ENCODE measurements at places on chromosomes 5 and 9. TPM values are rescaled to one million over a fixed set of nuclear protein-coding genes. Genes with fewer than 3 reads are reported as not detected.
A peak's percentile ranks its signal among the peaks of the same experiment; 100 is the strongest.

Gene PCDHGA8
- total RNA-seq, result 7.2 TPM

Gene ANXA2R
- total RNA-seq, result 1.6 TPM

Gene PCA3
- not detected for total RNA-seq

Gene FBP2
- total RNA-seq, result not detected

- H3K27ac ChIP-seq, result no peak overlapping the region
- no peaks in the 10 kb centered on the region for H3K27me3 ChIP-seq
- H3K4me1 ChIP-seq, result peaks cover 2% of the 10 kb centered on the region
- DNase-seq, result no peak
- H3K4me3 ChIP-seq, result no peak overlapping the region
These were observed 178.7 kb downstream of the SPATA31D1 start for GRCh38 chr9:82167296-82167695.

DNA sequence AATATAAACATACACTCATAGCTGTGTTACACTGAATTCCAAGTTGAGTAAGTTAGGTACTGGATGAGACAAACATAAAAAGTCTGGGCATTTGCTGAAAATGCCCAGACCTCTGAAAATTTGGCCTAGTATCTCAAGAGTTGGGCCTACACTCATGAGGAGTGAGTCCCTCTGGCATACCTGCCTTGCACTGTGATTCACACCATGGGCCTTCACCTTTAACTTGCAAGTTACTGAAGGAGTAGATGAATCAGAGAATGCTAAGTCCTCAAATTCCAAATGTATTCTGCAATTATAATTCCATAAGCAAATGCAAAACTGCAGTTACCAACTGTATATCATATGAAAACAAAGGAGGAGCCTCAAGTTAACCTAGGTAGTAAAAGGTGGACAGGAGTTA lies 32.3 kb upstream of the C9orf40 start:
- H3K36me3 ChIP-seq, result no peaks in the 10 kb centered on the region
- H3K4me1 ChIP-seq, result no peaks in the 10 kb centered on the region
- H3K27ac ChIP-seq, result no peak overlapping the region
- no peaks in the 10 kb centered on the region for H3K27me3 ChIP-seq
- no peak for DNase-seq

GRCh38 chr5:16975950-16976624 lies 40.0 kb upstream of the MYO10 start:
- no peaks in the 10 kb centered on the region for H3K27me3 ChIP-seq
- H3K36me3 ChIP-seq, result peaks cover 7% of the 10 kb centered on the region
- no peak overlapping the region for H3K27ac ChIP-seq
- no peak overlapping the region for H3K4me3 ChIP-seq
- no peaks in the 10 kb centered on the region for H3K4me1 ChIP-seq
- no peak for DNase-seq

DNA sequence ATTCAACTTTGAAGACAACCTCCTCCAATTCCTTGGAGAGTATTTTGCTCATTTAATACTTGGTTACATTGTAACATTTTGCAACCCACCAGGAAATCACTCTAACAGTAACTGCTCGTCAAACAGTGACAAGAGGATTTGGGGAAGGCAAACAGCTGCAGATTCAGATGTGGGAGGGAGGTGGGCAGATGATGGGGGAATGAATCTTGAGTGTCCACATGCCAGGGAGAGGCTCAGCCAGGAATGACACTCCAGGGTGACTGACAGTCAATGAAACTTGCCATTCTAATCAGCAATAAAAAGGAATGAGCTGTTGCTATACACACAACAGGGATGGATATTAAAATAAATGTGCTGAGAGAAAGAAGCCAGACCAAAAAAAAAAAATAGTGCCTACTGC lies 97.7 kb upstream of the ANKRD55 start:
- no peak for DNase-seq
- peaks cover 17% of the 10 kb centered on the region for H3K36me3 ChIP-seq
- no peaks in the 10 kb centered on the region for H3K4me1 ChIP-seq
- H3K27me3 ChIP-seq, result peaks cover 2% of the 10 kb centered on the region
- no peak overlapping the region for H3K4me3 ChIP-seq
- H3K27ac ChIP-seq, result no peak overlapping the region

DNA sequence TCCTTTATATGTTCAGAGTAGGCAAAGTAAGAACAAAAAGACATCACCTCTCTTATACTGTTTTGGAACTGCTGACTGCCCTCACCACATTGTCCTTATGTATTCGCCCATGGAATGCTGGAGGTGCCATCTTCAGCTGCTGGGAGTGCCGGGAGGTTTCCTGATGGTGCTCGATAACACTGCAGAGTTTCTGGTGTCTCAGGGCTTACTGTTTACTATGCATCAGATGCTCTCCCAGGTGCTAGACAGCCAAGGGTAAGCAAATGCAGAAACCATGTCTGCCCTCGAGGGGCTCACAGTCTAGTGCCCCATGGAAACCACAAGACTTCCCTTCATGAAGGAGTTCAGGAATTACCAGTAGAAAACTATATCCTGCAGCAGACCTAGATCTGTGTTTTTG lies 70.1 kb upstream of the SMIM23 start:
- H3K4me3 ChIP-seq, result no peak overlapping the region
- DNase-seq, result no peak
- H3K27me3 ChIP-seq, result no peaks in the 10 kb centered on the region
- H3K27ac ChIP-seq, result no peak overlapping the region
- peaks cover 3% of the 10 kb centered on the region for H3K36me3 ChIP-seq
- no peaks in the 10 kb centered on the region for H3K4me1 ChIP-seq

- no peak overlapping the region for H3K27ac ChIP-seq
- no peaks in the 10 kb centered on the region for H3K4me1 ChIP-seq
- H3K27me3 ChIP-seq, result no peaks in the 10 kb centered on the region
- no peak overlapping the region for H3K4me3 ChIP-seq
- DNase-seq, result no peak
- no peaks in the 10 kb centered on the region for H3K36me3 ChIP-seq
These were observed 48.5 kb downstream of the SLC22A5 start for GRCh38 chr5:132417889-132418485.

DNA sequence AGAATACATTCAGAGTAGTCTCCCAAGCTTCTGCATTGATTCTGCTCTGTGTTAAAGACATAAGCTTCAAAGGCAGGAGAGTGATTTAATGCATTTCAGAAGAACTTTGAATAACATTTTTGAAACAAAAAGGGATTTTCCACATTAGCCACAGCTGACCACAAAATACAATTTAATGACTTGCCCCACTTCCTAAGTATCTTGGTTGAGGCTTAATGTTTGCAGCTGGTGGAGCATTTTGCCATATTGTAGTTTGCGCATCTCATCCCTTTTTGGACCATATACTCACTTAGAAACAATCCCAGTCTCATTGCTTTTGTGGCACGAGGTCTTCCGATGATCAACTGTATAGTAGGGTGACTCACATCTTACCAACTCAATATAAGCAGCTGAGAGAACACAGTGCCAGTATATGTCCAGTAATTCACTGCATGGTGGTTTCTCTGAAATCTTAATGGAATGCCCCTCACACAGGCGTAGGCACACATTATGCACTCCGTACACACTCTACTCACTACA lies 455.8 kb upstream of the PTGER4 start:
- H3K27ac ChIP-seq, result no peak overlapping the region
- no peak overlapping the region for H3K4me3 ChIP-seq
- no peaks in the 10 kb centered on the region for H3K27me3 ChIP-seq

GRCh38 chr5:139141446-139142204 lies 56.5 kb downstream of the SIL1 start:
- peaks cover 21% of the 10 kb centered on the region for H3K4me1 ChIP-seq
- DNase-seq, result no peak
- H3K36me3 ChIP-seq, result no peaks in the 10 kb centered on the region
- H3K27me3 ChIP-seq, result peaks cover 2% of the 10 kb centered on the region
- H3K4me3 ChIP-seq, result no peak overlapping the region

GRCh38 chr5:133824661-133825254 lies 143.7 kb downstream of the C5orf15 start:
- no peak for DNase-seq
- no peaks in the 10 kb centered on the region for H3K36me3 ChIP-seq
- H3K27me3 ChIP-seq, result peaks cover 13% of the 10 kb centered on the region
- H3K27ac ChIP-seq, result peak overlapping the region; percentile 38

All from glutamatergic neuron (in vitro differentiated cells).